ENCODE measurements at places on chromosomes 13 and 19.

GRCh38 chr13:85503797-85504196 is 295.4 kb downstream of the SLITRK6 start:
- DNase-seq: no peak

DNA sequence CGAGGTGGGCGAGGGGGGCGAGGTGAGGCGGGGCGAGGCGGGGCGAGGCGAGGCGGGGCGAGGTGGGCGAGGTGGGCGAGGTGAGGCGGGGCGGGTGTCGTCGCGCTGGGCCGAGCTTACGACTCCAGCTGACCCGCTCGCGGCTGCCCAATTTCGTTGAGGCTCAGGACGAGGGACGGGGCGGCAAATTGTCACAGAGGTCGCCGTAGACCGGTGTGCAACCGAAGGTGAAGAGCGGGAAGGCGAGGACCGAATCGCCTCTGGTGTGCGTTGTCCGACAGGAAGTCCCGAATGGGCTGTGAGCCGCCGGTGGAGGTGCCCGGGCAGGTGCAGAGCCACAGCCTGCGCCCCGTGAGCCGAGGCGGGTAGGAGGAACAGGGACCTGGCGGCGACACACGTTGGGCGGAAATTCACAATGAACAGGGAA is at the start of gene LACC1:
Gene LACC1, plus strand, starts transcription at position 150 of the 427 bp plus-strand sequence. CDS start 1,082 bp downstream, outside the sequence.
- peak; percentile 41 for DNase-seq

DNA sequence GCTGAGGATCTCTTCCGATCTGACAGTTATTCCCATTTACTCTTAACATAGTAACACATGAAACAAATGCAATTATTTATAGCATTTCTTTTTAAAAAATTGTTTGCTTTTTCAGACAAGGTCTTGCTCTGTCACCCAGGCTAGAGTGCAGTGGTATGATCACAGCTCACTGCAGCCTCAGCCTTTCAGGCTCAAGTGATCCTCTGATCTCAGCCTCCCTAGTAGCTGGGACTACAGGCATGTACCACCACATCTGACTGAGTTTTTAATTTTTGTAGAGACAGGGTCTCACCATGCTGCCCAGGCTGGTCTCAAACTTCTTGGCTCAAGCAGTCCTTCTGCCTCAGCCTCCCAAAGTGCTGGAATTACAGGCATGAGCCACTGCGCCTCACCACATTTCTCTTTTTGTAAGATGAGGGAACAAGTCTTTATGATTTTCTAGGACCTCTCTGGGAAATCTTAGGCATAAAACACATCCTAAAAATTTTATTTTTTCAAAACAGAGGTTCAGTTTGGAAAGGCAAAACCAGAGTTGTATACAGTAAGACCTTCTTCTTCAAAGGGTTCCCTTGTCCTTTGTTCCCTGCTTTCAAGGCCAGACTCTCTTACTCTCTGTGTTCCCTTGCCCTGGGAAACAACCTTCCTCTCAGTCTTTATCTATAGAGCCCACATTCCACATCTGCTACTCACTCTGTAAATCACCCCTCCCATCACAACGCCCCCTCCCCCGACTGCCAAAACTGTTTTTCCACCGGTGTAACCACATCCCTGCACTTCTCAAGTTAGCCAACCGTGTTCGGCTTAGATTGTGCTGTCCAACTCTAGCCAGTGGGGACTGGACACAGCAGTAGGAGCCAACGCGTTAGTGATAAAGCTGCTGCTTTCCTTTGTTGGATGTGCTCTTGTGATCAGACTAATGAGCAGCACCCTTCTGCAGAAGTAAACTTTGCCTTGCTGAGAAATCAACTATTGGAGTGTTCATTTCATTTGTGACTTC is 56.2 kb downstream of the DHRS12 start:
- no peak for DNase-seq

DNA sequence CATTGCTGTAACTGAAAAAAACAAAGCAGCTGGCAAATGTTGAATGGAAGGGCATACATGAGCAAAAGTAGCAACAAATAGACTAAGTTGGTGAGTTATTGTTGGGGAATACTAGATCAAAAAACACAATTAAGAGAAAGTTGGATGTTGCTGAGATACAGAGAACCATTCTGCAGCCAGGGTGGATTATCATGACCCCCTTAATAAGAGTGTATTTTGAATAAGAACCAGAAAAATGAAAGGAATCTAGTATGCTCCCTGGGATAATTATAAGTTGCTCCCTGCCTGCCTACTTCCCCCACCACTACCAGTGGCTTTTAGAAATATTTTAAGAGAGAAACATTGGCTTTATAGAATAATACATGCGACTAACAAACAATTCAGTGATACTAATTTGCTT is 14.5 kb upstream of the TRPC4 start:
- no peak for DNase-seq

DNA sequence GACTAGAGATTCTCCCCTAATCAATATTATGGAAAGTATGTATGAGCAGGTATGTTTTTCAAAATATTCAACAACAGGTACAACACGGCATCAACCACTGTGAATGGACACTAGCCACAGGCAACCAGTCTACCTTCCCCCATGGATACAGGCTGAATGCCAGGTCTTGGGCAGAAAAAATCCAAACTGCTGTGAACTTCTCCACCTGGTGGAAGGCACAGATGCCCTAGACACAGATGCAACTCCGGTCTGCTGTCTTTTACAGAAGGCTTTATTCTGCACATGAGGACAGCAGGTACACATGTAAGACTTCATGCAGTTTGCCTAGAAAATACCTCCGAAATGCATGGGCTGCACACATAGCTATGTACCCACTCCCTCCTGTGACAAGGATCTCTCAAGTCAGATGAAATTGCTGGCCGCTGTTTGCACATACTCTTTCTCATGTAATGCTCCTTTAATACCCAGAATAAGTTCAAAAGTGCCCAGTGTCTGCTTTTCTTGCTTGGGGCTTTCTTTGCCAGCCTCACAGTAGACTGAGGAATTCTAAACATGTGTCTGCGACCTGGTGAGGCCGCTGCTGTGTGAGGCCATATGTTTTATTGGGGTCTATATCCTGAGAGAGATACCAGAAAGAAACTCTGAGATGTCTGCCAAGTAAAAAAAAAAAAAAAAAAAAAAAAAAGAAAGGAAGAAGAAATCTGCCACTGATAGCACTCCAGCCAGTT is 325.9 kb downstream of the FOXO1 start:
- no peak for DNase-seq

DNA sequence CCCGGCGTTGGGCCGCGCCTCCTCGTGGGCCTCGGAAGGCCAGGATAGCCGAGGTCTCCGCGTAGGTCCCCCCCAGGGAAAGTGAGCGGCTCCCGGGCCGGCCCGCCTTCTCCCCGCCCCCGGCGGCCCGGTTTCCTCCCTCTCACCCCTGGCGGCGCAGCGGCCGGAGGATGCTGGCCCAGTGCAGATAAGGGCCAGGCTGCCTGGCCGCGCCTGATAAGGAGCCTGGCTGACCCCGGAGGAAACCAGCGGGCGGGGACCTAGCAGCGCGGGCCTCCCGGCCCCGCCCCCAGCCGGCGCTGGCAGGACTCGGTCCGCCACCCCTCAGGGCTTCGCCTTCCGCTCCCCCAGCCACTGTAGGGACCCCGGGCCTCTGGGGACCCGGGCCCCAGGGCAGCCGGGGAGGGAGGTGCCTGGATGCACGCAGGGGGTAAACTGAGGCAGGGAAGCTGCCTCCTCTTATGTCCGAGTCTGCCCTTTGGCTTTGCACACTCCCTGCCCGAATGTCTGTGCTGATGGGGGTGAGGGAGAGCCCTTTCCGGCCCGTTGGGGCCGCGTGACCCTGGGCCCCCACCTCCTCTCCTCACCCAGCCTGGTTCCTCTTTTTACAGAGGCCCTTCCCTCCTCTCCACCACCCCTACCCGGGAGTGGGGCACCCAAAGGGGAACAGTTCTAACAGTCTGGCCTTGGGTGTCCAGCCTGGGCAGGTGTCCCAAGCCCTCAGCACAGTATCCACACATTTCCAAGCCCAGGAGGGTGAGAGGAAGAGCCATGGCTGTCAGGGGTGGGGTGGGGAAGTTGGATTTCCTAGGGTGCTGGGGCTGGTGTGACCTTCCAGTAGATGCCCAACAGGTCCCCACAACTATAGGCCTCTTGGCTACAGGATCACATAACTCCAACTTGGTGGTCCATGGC is at the start of gene LYL1:
Gene LYL1, minus strand, starts transcription at position 193 of the 915 bp plus-strand sequence. CDS start 1,687 bp downstream, outside the sequence.
- DNase-seq: peak; percentile 24

DNA sequence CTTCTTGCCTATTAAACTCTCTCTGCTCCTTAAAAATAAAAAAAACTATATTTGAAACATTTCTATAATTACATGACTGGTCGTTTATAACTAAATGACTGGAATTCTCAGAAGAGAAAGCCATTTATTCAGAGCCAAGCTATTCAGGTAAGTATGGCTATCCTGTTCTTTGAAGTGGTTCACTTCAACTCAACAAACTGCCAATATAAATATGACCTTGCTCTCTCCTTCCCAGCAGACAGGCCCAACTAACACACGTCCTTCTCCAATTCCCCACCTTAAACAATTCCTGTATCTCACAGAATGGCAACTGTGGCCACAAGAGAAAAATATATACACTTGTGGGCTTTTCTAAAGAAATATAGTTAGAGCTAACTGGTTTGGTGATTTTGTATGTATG is 153.9 kb downstream of the MIPEP start:
- no peak for DNase-seq

DNA sequence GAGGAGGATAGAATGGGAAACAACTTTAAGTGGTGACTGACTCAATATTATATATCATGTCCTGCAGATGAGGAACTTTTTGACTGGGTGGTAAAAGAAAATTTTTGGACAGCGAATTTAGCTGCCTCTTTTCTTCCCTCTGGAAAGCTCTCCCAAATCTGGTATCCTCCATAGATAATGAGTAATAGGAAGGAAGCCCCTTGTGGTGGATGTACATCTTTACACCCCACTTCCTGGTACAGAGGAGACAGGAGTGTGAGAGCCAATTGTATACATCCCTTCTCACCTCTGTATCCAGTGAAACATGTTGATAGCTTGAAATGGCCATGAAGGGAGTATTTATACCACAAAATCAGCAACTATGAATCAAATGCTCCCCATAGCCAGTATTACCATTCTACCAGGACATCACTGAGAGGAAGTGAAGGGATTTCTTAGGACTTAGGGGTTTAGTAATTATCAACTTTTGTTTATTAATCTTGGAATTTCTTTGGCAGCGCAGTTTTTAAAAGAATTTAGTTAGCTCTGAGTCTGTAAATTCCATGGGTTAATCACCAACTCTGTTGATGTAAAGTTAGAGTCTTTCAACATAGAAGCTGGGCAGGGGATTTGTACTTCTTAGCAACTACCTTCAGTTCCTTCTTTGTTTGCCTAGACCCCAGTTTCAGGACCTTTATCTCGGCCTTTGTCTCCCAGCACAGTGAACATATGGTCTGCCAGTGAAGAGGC is 17.0 kb upstream of the TDRD3 start:
- no peak for DNase-seq

- no peak for DNase-seq
Observed at GRCh38 chr19:5478241-5478924, 23.2 kb downstream of the ZNRF4 start.

DNA sequence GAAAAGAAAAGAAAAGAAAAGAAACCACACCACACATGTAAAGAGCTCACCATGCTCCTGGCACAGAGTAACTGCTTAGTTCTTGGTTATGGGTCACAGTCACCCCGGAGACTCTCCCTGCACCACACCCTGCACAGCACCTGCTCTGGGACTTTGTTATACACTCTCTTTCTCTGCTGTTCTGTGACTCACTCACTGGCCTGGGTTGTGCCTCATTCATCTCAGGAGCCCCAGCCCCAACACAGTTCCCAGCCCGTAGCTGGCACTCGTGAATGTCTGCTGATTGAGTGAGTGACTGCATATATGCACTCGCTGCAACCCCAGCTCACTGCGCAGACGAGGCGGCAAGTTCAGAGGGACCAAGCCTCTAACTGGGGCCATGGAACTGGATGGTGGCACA is 22.9 kb upstream of the ZNF507 start:
- DNase-seq: no peak
